ENCODE measurements at places on chromosomes 16 and 17.

DNA sequence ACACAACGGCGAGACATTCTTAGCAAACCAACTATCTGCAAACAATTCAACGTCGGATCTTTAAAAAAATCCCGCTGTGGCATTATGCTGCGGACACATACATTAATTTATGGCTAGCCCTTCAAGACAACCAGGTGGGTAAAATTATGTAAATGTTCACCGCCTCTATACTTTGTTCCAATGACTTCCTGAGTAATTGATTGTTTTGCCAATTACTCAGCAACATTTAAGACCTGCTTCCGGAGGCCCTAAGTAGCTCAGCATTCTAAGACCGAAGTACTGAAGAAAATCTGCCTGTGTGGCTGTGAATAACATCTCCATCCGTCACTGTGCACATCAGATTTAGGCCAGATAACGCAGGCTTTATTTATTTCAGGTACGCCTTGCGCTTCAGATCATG, 23.3 kb downstream of the QPRT start:
- no peak for DNase-seq

DNA sequence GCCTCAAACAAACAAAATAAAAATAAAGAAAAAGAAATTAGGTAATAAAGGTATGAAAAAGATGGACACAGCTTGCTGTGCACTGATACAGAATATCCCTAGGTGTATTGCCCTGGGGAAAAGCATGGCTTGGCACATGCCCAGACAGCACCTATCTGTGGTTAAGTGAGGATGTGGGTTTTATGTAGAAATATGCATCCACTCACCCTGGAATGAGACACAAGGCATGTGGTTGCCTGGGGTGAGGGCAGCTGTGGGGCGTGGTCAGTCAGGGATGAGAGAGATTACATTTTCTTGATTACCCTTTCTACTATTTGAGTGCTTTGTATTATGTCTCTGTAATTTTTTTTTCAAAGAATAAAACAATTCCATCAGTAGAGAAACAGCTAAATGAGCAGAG, 6.9 kb downstream of the PLLP start:
- DNase-seq = peak; percentile 39

GRCh38 chr17:38896346-38896954, 26.6 kb downstream of the LASP1 start:
- no peak for DNase-seq

GRCh38 chr17:64129515-64129764, 504 bp downstream of the ERN1 start:
- no peak for DNase-seq

DNA sequence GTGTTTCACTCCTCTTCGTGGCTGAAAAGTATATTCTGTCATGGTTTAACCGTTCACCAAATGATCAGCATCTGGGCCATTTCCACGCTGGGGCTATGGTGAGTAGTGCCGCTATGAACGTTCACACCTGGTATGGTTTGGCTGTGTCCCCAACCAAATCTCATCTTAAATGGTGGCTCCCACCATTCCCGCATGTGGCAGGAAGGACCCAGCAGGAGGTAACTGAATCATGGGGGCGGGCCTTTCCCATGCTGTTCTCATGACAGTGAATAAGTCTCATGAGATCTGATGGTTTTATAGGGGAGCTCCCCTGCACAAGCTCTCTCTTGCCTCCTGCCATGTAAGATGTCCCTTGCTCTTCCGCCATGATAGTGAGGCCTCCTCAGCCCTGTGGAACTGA, 45.7 kb upstream of the ZNF469 start:
- no peak for DNase-seq

DNA sequence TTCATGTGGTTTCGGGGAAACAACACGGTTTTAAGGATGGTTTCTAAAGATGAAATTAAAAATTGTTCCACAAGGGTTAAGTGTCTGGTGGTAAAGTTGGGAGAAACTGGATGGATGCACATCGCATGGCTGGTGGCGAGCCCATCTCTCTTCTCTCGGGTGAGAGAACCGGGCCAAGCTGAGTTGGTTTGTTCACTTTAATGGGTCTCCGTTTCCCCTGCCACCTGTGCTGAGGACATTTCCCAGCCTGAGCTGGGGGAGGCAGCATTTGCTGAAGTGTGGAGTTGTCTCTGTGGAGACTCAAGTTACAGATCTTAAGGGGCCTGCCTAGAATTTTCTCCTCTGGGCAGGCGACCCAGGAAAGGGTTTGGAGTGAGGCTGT, 7.9 kb downstream of the FUS start:
- no peak for DNase-seq

- no peak for DNase-seq
Measured at GRCh38 chr17:36183001-36183971, 6.8 kb upstream of the TBC1D3B start.

DNA sequence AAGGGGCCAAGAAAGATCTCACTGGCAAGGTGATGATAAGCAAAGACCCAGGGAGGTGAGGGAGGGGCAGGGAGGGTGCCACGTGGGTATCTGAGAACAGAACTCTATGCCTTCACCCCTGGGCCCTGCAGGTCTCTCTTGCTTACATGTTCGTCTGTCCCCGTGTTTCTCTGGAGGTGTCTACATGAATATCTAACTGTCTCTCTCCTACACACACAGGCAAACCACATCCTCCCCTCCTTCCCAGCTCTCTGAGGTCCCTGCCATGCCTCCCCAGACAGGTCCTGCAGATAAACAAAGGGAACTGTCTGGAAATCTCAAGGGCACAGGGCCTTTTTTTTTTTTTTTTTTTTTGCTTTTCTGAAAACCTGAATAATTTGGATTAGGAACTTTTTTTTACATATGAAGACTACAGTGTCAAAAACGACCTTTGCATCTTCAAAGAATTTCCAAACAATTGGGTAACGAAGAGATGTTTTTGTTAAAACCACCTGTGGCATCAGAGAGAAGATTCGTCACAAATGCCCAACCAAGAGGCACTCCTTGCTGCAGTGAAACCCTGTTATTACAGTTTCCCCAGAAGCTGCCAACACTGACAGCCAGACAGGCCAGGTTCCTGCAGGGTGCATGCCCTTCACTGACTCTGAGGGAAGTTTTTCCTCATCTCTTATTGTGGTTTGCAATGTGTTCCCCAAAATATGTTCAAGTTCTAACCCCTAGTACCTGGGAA, 17.8 kb downstream of the PLLP start:
- DNase-seq = no peak

DNA sequence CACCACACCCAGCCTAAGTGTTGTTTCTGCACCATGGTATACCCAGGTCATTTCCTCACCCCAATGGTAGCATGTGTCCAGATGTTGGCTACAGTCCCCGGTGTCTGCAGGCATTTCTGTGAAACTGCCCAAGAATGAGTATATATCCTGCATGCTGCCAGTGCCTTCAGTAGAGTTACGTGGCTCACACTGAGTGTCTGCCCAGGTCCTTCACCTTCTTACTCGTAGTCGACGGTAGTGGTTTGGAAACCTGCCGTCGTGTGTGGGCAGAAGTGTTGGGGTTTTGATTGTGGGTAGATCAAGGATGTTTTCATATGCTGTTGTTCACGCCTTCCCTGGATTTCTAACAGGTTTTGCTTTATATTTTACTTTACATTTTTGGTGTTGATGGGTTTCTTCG, 16.8 kb downstream of the TCF25 start:
- DNase-seq = no peak

DNA sequence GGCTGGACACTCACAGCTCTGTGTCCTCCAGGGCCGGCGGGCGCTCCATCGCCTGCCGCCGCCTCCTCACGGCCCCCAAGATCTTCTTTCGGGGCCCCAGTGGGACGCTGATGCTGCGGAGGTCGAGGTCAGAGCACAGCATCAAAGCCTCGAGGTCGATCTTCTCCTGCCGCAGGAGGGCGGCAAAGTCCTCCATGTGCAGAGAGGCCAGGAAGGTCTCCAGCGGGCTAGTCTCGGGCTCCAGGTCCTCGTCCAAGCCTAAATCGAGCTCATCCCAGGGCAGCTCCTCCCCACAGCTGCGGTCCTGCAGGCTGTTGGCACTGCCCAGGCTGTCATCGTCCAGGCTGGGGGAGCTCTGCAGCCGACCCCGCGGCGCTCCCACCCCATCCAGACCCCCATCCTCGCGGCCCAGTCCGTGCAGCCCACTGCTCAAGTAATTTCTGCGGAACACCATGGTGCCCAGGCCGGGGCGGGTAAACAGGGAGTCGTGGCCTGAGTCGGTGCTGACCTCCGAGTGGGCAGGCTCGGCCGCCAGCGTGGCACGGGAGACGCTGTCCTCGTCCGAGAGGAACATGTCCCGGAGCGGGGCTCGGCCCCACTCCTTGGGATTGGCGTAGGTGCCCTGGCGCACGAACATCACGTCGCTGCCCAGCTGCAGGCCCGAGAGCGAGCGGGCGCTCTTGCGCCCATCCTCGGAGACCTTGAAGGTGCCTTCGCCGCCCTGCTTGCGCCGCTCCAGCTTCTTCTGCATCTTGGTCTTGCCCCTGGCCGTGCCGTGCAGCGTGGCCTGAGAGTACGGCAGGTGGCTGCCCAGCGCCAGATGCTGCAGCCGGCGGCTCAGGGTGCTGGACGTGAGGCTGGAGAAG, 3.4 kb downstream of the USH1G start:
- no peak for DNase-seq

GRCh38 chr17:68306819-68307218, 15.5 kb downstream of the ARSG start:
- DNase-seq = no peak

DNA sequence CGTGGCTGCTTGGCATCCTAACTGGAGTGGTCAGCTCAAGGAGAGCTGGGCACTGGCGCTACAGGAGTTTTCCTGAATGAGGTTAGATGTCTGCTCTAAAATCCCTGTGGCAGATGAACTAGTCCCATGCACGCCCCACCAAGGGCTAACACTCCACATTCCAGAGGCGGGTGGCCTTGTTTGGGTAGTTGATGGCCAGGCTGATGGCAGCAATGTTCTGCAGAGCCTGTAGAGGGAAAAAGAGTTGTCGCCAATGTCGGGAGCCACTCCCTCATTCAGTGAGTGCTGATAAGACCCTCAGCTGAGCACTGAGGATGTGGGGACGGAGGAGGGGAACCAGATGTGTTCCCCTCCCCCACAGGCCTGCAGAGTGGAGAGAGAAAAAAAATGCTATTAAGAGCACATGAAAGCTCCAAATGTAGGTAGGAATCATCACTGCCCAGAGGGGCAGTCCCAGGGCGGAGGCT, 42.5 kb upstream of the ATP2A3 start:
- no peak for DNase-seq

- no peak for DNase-seq
Measured at GRCh38 chr16:87562201-87562600, 40.1 kb upstream of the JPH3 start.

GRCh38 chr17:66401364-66401763, 99.0 kb downstream of the PRKCA start:
- DNase-seq = no peak

- no peak for DNase-seq
Measured at GRCh38 chr16:46882940-46883307, 1.2 kb upstream of the GPT2 start.

DNA sequence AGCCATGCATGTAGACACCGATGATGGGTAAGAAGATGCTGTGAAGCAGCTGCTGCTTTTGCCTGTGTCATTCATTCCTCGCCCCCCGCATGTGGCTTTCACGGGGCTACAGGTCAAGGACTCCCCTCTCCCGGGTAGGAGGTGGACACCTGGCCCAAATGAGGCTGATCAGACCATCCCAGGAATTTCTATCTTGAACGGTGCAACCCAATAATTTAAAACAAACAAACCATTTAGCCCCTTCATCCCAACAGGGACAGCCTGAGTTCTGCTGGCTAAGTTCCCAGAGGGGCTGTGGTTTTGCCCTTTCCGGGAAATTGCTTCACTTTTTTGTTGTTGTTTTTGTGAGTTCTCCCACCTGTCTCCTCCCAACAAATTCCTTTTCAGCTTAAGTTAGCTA, 137.7 kb upstream of the CDH5 start:
- no peak for DNase-seq

- DNase-seq = peak; percentile 60
Measured at GRCh38 chr17:80855948-80856862, 135.4 kb upstream of the CHMP6 start.

- peak; percentile 87 for DNase-seq
Measured at GRCh38 chr17:80252871-80253270, 7.8 kb upstream of the RNF213 start.

- DNase-seq = no peak
Measured at GRCh38 chr16:52914428-52914827, 138.3 kb downstream of the CHD9NB start.

DNA sequence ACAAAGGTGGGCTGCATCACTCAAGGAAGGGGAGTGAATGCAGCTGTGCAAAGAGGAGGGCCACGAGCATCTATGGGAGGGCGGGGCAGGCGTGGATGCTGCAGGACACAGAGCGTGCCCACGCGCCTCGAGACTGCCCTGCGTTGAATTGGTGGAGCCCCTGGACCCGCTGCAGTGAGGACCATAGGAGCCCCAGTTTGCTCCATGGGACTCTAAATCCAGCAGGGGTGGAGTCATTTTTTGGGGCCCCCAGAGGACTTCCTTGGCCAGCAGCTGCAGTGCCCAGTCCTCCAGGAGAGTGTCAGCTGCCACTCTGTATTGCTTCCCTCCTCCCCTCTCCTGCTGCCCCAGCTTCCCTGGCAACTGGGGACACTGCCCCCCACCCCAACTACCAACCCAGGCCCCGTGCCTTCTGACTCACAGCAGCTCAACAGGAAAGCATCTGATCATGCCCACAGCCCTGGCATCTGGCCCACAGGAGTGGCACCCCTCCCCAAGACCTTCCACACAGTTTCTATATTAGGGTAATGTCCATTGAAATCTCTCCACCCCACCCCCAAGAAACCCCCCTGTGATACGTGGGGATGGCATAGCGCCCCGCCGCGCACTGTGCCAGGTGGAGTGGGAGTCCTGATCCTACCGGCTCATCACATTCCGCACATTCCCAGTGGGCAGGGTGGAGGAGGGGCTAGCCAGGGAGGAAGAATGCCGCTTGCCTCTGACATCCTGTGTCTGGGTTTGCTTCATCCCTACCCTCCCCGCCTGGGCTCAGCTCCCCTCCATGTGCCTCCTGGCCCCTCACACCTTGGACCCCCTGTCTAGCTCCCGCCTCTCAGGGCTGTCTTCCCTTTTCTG, 27.8 kb upstream of the ITGA3 start:
- DNase-seq = no peak

DNA sequence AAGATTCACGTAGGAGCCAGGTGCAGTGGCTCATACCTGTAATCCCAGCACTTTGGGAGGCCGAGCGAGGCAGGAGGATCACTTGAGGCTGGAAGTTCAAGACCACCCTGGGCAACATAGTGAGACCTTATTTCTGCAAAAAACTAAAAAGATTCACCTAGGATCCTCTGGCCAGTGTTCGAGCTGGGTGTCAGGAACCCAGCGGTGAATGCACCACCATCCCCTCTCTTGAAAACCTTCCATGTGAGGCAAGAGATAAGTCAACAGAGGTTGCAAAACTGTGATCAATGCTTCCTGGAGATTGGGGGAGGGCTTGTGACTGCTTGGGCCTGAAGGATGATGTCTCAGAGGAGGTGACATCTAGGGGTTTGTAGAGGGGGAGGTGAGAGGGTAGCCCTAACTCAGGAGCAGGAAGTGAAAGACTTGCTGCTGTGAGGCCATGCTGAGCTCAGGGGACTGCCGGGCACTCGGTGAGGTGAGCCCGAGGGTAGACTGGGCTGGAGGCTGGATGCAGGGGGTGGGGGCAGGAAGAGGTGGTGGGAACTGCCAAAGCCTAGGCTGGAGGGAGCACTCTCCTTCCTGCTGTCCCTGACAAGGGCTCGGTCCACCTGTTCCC, 11.7 kb downstream of the GJD3 start:
- no peak for DNase-seq

GRCh38 chr17:43581613-43582012, 35.5 kb upstream of the ETV4 start:
- no peak for DNase-seq

Data from activated T-helper 1 cell treated with anti-CD3 and anti-CD28 coated beads, Interleukin-2, amount 50 U/mL, for 16 hours (primary cell).